Stimulated activated CD4-positive, alpha-beta T cell treated with anti-CD3 and anti-CD28 coated beads, Interleukin-1b, Interleukin-23, amount 100 ng/mL, for 4 hours (primary cell): ENCODE measurements at places on chromosomes 6 and 20.

GRCh38 chr6:165543781-165544180, 119.3 kb downstream of the PDE10A start:
- DNase-seq: no peak

DNA sequence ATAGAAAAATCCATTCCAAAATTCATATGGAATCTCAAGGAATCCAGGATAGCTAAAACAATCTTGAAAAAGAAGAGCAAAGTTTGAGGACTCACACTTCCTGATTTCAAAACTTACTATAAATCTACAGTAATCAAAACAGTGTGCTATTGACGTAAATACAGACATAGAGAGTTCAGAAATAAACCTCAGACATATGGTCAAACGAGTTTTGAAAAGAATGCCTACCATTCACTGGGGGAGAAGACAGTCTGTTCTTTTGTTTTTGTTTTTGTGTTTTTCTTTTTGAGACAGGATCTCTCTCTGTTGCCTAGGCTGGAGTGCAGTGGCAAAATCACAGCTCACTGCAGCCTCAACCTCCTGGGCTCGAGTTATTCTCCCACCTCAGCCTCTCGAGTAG, 25.3 kb upstream of the PROKR2 start:
- DNase-seq: no peak

GRCh38 chr6:43584892-43585570, 9.0 kb downstream of the POLH start:
- no peak for DNase-seq

- DNase-seq: no peak
Measured at GRCh38 chr6:90885611-90886056, 298.8 kb upstream of the MAP3K7 start.

DNA sequence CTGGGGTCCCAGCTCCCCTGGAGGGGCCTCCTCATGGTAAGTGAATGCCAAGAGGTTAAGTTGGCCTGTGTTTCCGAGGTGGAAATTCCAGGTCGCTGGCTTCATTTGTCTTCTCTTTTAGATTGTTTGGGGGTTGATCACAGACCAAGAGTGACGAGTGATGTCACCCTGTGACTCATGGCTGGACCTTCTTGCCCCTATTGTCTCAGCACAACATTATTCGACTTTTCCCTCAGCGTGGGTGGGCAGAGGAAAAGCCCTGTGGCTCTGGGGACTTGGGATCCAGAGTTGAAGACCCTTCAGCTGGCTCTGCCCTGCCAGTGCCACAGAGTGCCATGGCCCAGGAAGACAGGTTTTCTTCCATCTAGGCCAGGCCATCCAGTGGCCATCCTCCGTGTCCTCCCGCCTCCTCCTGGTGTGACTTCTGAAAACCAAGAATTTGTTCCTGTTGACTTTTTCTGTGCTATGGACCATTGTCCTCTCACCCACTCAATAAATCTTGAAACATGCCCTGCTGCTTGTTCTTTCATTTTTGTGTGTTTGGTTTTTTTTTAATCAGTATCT, 15.4 kb upstream of the SNHG17 start:
- DNase-seq: no peak

DNA sequence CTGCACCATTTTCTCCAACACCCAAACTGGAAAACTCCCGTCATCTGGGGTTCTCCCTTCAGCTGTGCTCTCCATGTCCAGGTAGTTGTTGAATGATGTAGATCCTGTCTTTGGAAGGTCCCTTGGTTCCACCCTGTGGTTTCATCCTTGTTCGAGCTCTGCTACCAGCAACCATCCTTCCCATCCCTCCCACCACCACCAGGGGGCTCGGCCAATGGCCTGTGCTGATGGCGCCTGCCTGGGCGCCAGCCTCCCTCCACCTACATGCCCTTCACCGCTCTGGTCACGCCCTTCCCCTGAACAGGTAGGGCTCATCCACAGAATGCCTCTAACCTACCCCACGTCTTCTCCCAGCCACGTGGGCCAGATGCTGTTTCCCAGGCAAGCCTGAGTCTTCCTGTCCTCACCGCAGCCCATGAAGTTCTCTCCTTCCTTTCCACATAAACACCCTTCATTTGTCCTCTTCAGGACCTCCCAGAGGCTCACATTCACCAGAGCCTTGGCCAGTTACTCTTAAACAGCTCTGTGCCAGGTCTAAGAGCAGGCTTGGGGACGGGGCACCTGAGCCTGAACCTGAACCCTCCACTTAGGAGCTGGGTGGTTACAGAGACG, 75.1 kb upstream of the DUSP22 start:
- DNase-seq: no peak

- no peak for DNase-seq
Measured at GRCh38 chr20:53916173-53916512, 154.3 kb downstream of the BCAS1 start.

- DNase-seq: peak; percentile 34
Measured at GRCh38 chr6:136723780-136724179, 68.5 kb downstream of the MAP3K5 start.

DNA sequence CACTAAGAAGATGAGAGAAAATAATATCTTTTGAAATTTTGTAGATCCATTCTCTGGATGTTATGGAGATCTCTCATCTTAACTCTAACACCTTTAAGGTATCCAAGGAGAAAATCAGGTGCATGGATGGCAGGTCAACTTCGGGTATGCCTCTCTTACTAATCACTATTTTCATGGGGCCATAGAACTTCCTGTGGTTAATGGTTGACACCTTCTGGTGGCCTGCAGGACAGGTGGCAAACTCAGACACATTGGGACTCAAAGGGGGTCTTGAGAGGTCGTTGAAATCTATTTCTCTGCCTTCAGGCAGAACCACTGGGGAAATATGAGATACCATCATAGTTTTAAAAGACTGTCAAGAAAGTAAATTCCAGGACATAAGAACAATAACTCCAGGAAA, 76.5 kb downstream of the ADAT2 start:
- DNase-seq: no peak

- DNase-seq: no peak
Measured at GRCh38 chr6:166830185-166830890, 126.0 kb downstream of the RNASET2 start.

- no peak for DNase-seq
Measured at GRCh38 chr20:20799716-20800312, 87.4 kb upstream of the RALGAPA2 start.

DNA sequence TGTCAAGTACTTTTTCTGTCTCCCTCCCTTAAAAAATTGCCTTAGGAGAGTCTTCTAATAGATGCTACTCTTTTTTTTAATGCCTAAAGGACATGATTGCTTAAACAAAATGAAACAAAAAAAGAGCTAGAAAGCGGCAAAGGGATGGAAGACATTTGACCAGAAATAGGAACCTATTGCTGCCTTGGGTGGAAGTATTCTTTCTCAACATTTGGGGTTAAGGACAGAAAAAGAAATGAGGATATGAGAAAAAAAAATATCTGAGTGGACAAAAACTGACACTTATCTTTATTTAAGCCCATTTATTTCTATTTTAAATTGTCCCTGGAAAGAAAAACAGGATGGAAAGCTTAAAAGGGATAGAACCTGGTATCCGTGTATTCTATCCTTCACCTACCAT, 664.9 kb upstream of the CITED2 start:
- DNase-seq: no peak

DNA sequence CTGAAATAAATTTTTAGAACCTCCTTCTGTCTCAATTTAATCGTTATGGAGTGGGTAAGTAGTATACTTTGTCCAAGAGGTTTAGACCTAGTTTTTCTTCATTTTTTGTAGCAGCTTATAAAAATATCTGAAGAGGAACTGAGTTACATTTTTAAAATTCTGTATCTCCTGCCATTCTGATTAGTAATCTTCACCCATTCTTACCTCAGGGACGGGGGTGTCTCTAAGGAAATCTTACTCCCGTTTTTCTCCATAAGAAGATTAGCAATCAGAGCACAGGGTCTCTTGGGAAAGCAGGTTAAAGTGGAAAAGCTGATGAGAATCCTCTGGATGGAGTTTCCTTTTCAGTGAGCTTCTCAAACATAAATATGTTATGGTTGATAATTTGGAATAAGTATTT, 259.3 kb upstream of the FAM83B start:
- no peak for DNase-seq
